ENCODE measurements at places on chromosomes 3 and 15. TPM values are rescaled to one million over a fixed set of nuclear protein-coding genes. Genes with fewer than 3 reads are reported as not detected.

- no peak for DNase-seq
Measured at GRCh38 chr3:194750491-194750828, 64.8 kb downstream of the FAM43A start.

- DNase-seq = no peak
Measured at GRCh38 chr3:102722317-102722716, 287.5 kb downstream of the ZPLD1 start.

DNA sequence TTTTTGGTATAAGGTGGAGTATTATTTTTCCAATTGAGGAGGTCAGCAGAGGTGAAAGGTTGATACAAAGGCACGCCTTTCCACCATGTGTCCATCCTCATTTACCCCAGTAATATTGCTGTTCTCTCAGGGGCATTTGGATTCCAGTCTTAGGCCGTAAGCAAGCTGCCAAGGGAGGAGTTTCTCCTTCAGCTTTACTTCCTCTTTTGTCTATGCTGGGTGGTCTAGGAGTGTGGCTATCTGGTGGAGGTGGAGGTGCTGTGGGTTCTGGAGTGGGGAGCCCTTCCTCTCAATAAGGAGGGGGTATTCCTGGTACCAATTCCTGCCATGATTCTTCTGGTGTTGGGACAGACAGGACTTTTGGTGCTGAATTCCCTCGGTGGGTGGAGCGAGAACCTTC is 340.6 kb downstream of the KCNH8 start:
- no peak for DNase-seq

- DNase-seq = no peak
Measured at GRCh38 chr3:184570035-184570434, 8.4 kb downstream of the EPHB3 start.

GRCh38 chr3:43451670-43452254 is 165.4 kb downstream of the SNRK start:
- DNase-seq = no peak

GRCh38 chr3:5205165-5205941 is 17.8 kb downstream of the EDEM1 start:
- DNase-seq = no peak

- DNase-seq = peak; percentile 84
Measured at GRCh38 chr3:39051649-39052561, at the start of the genes SCN11A and WDR48. Gene SCN11A (minus strand): TSS chr3:39051944. CDS start chr3:38950362, 101,582 bp downstream. Gene WDR48 (plus strand): TSS chr3:39052016. CDS start chr3:39052026, 10 bp downstream.

GRCh38 chr3:13475871-13476590 is 4.1 kb upstream of the HDAC11 start:
- no peak for DNase-seq

GRCh38 chr3:69091389-69092029 is 6.8 kb downstream of the ARL6IP5 start:
- no peak for DNase-seq

DNA sequence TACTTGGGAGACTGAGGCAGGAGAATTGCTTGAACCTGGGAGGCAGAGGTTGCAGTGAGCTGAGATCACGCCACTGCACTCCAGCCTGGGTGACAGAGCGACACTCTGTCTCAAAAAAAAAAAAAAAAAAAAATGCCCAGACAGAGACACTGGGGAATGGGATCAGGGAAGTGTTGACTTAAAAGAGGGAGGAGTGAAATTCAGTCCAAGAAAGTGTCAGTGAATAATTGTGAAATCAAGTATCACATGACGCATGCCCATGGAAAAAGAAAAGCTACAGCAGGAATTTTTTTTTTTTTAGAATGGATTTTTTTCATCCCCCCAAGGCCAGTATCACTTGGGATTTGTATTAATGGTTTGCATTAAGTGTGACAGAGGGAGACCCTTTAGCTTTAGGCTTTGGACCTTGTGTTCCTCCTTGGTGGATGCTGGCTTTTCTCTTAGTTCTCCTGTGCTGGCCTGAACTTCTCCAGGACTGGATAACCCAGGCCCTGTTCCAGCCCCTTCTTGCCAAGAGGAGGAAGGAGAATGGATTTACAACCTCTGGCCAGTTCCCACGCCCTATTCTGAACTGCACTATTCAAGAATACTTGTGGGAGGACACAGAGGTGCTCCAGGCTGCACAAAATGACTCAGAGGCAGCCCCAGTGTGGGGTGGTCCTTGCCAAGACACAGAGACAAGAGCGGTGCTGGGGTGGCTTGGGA is 36.7 kb upstream of the ZNF774 start:
- DNase-seq = peak; percentile 48

Gene TRAT1
- not detected for total RNA-seq

Gene RBP2
- not detected for total RNA-seq

Gene CMTM7
- total RNA-seq = 35.8 TPM

Gene LYZL4
- not detected for total RNA-seq

Gene RYR3
- total RNA-seq = 0.03 TPM

Gene GLCE
- 18.7 TPM for total RNA-seq

Gene ADCY5
- not detected for total RNA-seq

Gene NUP210
- total RNA-seq = 0.05 TPM
